ENCODE measurements at places on chromosomes 5 and 9.

- DNase-seq: no peak
Measured at GRCh38 chr5:527646-528628, 3.7 kb upstream of the SLC9A3 start.

- DNase-seq: no peak
Measured at GRCh38 chr5:80319702-80320101, at the start of gene SPZ1. Gene SPZ1, plus strand, starts transcription at chr5:80320002. Its CDS starts 214 bp downstream, at chr5:80320216.

DNA sequence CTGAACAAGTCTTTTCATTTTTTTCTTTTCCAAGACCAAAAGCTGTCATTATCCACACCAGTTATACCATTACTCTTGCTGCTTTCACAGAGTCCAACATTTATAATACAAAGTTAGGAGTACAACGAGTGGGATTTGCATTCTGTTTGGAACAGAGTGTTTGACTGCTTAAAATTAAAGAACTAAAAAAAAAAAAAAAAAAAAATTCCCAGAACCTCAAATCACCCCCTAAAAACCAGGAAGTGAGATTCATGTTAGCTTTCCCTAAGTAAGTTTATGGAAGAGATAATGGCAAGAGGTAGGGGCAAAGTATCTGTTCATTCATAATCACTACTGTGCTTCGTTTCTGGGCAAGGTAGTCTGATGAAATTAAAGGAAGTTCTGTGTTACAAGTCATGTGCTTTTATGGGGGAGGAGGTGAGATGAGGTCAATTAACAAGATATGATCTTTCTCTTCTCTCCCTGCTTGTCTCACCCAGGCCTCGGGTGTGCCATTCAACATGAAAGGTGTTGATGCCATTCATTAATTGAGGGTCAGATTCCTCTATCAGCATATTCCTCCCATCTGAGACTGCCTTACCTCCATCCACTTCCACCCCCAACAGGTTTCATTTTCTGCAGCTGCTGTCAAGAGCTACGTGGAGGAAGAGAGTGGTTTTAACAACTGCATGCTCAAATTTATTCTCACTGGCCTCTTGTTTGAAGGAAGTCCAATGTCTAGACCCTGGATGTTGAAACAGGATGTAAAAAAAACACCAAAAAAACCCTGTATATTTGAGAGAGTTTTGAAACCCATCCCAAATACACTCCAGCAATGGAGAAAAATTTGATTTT, 58.1 kb downstream of the MARCHF3 start:
- DNase-seq: peak; percentile 55

- no peak for DNase-seq
Measured at GRCh38 chr9:129334105-129334935, 156.3 kb upstream of the IER5L start.

GRCh38 chr9:108550106-108550505, 305.7 kb downstream of the ACTL7B start:
- DNase-seq: no peak

GRCh38 chr5:92207151-92207550, 824.0 kb upstream of the ARRDC3 start:
- no peak for DNase-seq

- DNase-seq: no peak
Measured at GRCh38 chr9:79129865-79130480, 441.8 kb upstream of the TLE4 start.

GRCh38 chr9:6692881-6693361, 47.4 kb upstream of the GLDC start:
- DNase-seq: no peak

GRCh38 chr5:96997265-96997859, 61.5 kb downstream of the LNPEP start:
- no peak for DNase-seq

GRCh38 chr5:134063188-134063820, 51.2 kb upstream of the TCF7 start:
- no peak for DNase-seq

DNA sequence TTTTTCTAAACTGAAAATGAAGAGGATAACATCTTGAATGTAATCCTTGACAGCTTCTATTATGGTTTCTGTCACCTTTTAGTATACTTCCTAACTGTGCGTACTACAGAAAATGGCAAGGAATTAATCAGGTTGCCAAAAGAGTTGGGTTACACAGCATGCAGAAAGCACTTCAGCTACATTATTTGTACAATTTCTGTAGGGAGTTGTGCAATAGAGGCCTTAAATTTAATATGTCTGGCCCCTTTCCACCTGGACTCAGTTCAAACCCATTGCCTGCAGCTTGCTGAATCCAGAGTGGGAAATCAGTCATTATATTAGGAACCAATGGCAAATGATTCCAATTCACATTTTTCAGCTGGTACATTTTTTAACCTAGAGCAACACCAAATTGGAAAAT, 549.7 kb downstream of the CSNK1G3 start:
- no peak for DNase-seq

- no peak for DNase-seq
Measured at GRCh38 chr9:126162611-126163381, 163.8 kb upstream of the MVB12B start.
